CD4-positive, alpha-beta T cell treated with Interleukin-15 for 4 hours (primary cell): ENCODE measurements at places on chromosomes 5 and 9.

GRCh38 chr5:138832218-138832617, 42.9 kb downstream of the LRRTM2 start:
- DNase-seq: no peak

DNA sequence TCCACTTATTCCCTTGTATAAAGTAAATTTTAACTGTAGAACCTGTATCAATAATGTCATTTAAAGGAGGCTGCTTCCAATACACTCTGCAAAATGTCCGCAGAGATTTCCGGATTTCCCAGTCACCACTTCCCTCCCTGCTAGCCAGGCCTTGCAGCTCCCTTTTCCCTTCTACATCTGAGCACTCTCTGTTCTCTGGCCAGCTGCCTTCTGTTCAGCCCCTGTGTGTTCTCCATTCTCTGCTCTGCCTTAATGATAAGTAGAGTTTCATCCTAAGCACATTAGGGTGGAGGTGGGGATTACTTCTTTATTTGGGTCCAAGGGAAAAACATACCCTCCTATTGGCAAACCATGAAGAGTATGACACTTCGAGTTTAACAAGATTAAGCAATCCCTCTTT, 719.6 kb upstream of the WWC1 start:
- DNase-seq: no peak

- no peak for DNase-seq
Observed at GRCh38 chr5:171989946-171990712, 16.3 kb downstream of the FBXW11 start.

DNA sequence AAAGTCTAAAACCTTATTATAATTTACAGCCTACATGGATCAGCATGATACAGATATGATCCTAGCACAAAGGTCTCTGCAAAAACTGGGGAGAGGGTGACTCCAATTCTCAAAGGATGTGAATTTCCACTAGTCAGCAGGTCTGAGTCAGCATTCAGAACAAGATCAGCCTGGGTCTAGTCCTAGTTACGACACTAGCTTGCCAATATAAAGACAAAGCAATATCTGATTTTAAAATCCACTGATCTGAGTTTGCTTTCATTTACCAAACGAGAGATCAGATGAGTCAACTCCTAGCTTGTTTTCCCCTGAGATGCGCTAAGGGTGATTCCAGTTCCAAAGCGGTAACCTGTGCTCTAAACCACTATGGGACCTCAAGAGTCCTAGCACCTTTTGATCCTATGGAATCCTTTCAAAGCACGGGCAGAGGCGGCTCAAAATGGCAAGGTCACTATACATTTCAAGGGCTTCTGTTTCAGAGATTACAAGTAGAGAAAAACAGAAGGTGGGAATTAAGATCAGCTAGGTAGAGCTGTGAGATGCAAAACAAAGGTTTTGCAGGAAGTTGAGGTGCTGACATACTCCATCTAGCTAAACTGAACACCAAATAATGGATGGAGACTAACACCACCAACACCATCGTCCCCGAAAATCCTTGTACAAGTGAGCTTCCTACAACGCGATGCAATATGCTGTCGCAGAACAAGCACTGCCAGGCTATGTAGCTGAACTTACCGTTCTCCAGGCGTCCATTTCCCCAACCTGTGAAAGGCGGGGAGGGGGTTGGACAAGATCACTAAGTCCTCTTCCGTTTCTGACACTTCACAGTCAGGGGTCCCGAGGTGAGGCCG, 906 bp downstream of the SLC25A51 start:
- DNase-seq: peak; percentile 12

- no peak for DNase-seq
Observed at GRCh38 chr5:142872795-142873194, 102.6 kb downstream of the ARHGAP26 start.

GRCh38 chr5:15260356-15261268, 239.4 kb upstream of the FBXL7 start:
- DNase-seq: no peak

GRCh38 chr5:154444556-154445421, 1.0 kb upstream of the SAP30L start:
- no peak for DNase-seq

DNA sequence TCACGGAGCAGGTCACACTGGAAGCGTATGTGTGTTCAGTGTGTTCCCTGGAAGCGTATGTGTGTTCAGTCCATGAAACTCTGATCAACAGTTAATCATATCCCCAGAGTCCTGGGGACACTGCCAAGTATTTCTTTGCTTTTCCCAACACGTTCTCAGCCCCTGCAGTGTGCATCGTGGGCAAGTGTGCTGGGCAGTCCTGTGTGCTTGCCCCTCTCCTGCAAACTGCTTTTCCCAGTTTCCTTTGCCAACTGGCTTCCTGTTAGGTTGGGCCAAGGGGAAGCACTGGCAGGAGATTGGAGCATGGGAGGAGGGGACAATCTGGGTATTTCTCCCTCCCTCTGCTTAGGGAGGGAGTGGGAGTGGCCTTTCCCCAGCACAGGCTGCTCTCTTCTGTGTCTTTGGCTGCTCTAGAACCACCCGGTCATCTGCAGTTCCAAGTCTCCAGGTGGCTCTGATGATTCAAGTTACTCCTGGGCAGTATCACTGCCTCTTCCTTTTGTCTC, 36.8 kb upstream of the NEK6 start:
- no peak for DNase-seq

DNA sequence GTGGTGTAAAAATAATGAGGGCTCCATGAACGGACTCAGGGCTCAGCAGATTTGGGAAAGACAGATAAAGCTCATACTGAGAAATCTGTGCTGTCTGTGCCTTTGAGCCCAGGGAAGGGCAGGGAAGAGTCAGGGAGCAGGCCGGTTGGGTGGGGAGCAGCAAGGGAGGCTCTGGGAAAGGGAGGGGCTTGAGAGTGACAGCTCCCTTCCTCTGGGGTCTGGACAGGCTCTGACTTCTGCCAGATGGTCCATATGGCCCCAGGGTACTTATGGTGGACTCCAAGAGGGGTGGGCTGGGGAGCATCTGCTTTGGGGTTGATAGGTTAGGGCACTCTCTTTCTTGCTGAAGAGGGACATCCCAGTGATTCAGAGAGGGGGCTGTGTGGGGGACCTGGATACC, 2.1 kb downstream of the NPR2 start:
- DNase-seq: no peak

- no peak for DNase-seq
Observed at GRCh38 chr5:116452774-116453368, 121.8 kb downstream of the SEMA6A start.

DNA sequence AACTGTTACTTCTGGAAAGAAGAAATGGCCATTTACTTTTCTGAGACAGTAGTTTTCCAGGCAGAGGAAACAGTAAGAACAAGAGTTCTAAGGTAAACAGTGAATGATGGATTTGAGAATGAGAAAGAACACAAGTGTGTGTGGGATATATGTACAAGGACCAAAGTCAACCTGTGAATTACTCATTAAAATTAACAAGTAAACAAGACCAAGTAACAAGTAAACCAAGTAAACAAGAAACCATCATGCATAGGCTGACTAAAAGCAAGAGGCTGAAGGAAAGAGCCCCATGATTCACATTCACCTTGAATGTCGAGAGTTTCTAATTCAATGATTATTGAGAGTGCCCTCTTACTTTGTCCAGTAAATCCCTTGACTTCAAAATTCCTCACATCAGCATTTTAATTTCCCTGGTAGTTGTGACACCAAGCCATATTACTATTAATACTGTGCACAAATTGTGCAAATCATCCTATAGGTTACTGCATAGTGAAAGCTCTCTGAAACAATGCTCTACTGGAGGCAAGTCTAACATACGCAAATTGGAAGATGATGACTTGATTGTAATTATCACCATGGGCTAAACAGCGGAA, 9.8 kb upstream of the MARCOL start:
- DNase-seq: no peak

GRCh38 chr9:5569409-5569808, 59.1 kb downstream of the PDCD1LG2 start:
- no peak for DNase-seq

DNA sequence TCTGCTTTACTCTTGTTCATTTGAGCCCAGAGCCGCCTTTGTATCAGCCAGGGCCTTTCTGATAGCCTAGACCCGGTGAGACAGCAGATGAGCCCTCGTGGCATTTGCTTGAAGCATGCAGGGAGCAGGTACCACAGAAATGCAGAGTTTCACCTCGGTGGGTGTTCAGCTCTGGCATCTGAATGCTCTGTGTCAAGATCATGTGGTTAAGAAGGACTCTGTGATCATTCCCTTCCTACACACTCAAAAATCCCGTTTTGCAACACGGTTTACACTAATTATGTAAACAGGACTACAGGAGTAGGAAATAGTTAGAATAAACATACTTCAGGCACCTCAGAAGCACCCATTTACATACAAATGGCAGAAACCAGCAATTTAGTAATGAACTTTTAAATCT, 67.2 kb downstream of the MVB12B start:
- no peak for DNase-seq

- DNase-seq: no peak
Observed at GRCh38 chr9:137211532-137211931, 6.0 kb downstream of the NDOR1 start.

DNA sequence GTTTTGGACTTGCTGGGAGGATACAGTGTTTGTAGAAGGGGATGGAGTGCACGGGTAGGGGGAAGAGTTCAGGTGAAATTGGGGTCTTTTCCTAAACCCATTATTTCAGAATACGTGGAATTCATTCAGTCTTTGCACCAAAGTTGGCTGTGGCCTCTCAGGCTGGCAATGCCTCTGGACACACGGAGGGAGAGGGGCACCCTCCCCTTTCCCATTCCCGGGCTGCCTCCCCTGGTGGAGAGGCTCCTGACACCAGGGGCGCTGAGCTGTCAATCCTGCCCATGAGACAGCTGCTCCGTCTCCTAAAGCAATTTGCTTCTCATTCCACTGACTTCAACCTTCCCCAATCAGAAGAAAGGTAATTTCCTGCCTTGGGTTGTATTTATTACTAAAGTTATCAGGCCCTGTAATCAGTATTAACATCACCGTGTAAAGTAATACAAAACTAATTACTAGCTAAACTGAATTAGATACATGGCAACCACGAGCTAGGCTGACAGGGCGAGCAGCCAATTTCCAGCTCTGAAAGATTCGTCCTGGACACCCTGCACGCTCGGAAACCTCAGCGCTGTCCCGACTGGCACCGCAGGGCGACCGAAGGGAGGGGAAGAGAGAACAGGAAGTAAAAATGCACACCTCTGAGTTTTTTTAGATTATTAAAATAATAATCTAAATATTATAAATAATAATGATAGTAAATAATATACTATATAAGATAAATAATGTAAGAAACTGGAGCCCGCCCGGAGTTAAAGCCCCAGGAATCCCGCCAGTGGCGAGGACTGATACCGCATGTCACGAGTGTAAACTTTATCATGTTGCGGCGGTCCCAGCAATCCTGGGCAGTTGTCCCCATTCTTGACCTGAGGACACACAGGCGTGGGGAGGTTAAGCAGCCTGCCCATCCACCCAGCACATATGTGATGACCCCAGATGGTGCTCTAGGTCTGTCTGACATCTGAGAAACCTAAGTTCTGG, 6.9 kb upstream of the OLFM1 start:
- DNase-seq: no peak

GRCh38 chr9:15306068-15306756, 804 bp downstream of the TTC39B start:
- peak; percentile 43 for DNase-seq

GRCh38 chr5:74562122-74562521, 78.4 kb downstream of the ENC1 start:
- no peak for DNase-seq

DNA sequence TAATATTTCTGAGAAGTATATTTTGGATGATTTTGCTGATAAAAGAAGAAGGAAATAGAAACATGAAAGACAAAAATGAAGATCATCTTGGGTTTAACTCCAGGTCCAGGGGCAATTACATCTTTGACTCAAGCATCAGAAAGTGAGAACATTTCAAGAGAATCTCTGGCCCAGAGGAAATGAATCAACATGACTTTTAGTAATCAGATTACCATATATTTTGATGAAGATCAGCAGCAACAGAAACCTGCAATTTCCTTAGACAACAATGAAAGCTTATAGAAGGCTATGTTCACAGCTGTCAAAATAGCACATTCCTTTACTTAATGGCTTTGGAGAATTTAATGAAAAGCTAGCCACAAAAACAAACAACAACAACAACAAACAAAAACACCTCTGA, 638.1 kb downstream of the EFNA5 start:
- no peak for DNase-seq

GRCh38 chr9:33619666-33620404, 95.8 kb downstream of the ANKRD18B start:
- DNase-seq: no peak

GRCh38 chr5:149904293-149904886, 40.2 kb downstream of the PDE6A start:
- DNase-seq: no peak

- DNase-seq: no peak
Observed at GRCh38 chr9:137376386-137376785, 46.6 kb downstream of the EXD3 start.

GRCh38 chr9:126965077-126965476, 50.5 kb downstream of the RALGPS1 start:
- no peak for DNase-seq

DNA sequence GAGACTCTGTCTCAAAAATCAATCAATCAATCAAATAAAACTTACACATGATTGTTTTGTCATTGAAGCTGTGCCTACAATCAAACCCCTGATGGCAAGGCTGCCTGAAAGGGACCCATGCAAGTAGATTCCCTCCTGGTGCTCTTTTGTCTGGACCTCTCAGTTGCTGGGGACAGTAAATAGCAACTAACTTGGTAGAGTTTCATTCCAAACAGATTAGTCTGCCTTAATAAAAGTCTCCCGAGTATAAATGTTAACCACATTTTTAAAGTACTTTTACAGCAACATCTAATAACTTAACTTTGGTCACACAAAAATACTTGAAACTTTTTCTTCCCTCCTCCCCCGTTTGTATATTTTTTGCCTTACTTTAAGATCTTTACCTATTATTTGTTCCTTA, 105.5 kb downstream of the FEM1C start:
- DNase-seq: no peak

- no peak for DNase-seq
Observed at GRCh38 chr9:27929841-27930240, 356.6 kb upstream of the C9orf72 start.

GRCh38 chr9:131020862-131021261, 11.9 kb downstream of the LAMC3 start:
- no peak for DNase-seq

GRCh38 chr9:15512889-15513288, 2.1 kb upstream of the PSIP1 start:
- no peak for DNase-seq

DNA sequence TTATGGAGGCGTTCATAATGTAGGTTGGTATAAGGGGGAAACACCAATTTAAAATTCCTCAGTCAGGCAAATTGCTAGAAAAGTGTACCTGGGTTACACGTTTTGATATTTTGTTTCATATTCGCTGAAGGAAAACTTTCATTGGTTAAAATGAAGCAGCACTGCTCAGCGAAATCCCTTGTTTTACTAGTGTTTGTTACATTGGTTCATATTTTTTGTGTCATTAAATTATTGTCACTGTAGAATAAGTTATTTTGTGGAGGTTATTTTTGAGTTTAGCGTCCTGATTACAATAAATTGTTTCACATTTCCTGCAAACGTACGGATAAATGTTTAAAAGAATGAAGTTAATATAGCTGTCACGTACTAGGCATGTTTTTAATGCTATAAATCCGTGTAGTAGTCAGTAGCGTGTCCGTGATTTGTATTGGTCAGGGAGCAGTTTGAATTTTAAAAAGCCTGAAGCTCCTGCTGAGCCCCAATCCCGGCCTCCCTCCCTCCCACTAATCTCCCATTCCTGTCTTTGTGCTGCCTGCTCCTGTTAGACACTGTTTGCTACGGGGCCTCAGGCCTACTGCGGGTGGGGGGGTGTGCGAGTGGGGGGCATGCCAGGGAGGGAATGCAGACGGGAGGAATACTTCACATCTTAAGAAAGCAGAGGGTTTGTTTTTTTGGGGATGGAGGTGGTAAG, 2.0 kb downstream of the NIPBL start:
- no peak for DNase-seq
